ENCODE measurements at places on chromosomes 16 and 17.

DNA sequence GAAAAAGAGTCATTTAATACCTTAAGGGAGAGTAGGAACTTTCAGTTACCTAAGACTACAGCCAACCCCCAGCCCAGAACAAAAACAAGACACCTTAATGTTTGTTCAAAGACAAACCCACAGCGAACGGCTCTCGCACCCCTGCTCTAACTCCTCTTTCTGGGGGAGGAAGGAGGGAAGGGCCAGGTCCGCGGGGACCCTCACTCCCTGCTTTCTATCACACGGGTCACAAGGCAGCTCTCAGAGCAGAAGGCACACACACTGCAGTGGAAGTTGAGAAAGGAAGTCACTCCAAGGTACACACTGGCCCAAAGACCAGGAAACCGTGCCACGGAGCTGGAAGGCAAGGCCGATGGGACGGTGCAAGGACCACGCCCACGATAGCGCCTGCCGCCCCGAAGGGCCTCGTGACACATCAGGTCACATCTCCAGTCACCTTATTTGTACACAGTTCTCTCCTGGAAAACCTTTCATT lies 10.0 kb downstream of the LITAFD start:
- no peak for DNase-seq

- no peak for DNase-seq
These were observed 8.2 kb downstream of the SLC46A1 start for GRCh38 chr17:28397687-28398279.

- DNase-seq, result no peak
These were observed 71.7 kb upstream of the BRD7 start for GRCh38 chr16:50440531-50440930.

- no peak for DNase-seq
These were observed 452.4 kb upstream of the C16orf82 start for GRCh38 chr16:26614237-26614841.

GRCh38 chr16:4945560-4946502 lies 8.9 kb upstream of the PPL start:
- no peak for DNase-seq

DNA sequence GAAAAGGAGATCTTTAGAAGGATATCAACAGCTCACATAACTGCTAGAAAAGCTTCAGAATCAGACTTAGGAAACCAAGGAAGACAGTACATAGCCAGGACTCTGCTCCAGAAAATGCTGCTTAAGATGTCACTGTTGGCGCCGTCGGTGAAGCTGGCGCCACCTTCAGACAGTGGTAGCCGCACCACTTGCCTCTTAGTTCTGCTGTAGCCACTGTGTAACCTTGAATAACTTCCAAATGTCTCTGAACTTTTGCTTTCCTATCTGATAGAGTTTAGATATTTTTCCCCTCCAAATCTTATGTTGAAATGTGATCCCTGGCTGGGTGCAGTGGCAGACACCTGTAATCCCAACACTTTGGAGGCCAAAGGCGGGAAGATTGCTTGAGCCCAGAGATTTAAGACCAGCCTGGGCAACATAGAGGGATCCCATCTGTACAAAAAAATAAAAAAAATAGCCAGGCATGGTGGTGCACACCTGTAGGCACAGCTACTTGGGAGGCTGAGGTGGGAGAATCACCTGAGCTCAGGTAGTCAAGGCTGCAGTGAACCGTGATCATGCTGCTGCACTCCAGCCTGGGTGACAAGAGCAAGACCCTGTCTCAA lies 6.3 kb upstream of the USP31 start:
- no peak for DNase-seq

- DNase-seq, result no peak
These were observed 22.6 kb downstream of the CACNG4 start for GRCh38 chr17:66987059-66987616.

GRCh38 chr16:88737298-88738150 lies 31.2 kb downstream of the CTU2 start:
- DNase-seq, result peak; percentile 55

- no peak for DNase-seq
These were observed 49.7 kb downstream of the LYRM1 start for GRCh38 chr16:20950294-20950693.

DNA sequence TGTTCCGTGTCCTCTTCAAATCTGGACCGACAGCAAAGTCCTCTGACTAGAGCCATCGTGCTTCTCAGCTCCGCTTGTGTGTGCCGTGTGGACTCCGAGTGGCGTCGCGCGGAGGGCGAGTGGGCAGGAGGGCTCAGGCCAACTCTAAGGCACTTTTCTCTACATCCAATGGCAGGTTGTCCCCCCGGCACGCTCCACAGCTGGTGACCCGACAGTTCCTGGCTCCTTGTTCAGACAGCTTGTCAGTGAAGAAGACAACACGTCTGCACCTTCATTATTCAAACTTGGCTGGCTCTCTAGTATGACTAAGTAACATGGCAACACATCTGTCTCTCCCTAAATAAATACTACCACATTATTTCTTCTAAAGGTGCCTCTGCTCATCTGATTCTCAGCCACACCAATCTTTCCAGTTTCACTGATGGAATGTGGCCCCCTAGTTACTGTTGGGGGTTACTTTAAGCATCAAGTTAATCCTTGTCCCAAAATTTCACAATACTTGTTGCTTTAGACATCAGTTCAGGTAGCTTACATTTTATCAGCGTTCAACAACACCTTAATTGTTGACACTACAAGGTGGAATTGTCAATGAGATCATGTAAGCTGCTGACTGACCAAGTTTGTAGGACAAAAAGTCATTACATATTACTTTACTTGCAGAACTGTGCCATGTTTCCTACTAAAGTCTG lies 15.4 kb downstream of the COG1 start:
- DNase-seq, result no peak
